ENCODE measurements at places on chromosomes 12 and 14.

DNA sequence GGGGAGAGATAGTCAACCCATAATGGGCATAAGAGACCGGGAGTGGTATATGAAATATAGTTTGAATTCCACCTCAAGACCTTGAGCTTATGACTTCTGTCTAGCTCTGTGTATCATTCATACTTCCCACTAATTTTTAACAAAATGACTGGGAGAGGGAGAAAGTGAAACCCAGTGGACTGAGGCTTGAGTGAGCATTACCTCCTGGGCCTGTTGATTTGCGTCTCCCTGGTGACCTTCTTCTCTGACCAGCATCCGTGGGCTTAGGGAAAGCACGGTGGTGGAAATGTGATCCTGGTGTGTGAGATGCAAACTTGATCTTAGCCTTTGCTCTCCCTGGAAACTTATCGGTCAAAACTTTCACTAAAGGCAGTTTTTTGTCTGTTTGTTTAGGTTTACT, 207.9 kb upstream of the BCL2L14 start:
- DNase-seq, result no peak

- no peak for DNase-seq
Observed at GRCh38 chr12:54711669-54712068, 63.5 kb upstream of the DCD start.

- no peak for DNase-seq
Observed at GRCh38 chr12:32894566-32894965, 2.0 kb downstream of the PKP2 start.

- DNase-seq, result no peak
Observed at GRCh38 chr12:39937119-39937518, 168.8 kb downstream of the SLC2A13 start.

- no peak for DNase-seq
Observed at GRCh38 chr12:106194351-106194750, 53.5 kb downstream of the CKAP4 start.

GRCh38 chr14:57420986-57421385, 30.6 kb downstream of the NAA30 start:
- DNase-seq, result no peak

- DNase-seq, result no peak
Observed at GRCh38 chr12:119681111-119681510, 13.2 kb downstream of the PRKAB1 start.

- peak; percentile 26 for DNase-seq
Observed at GRCh38 chr12:3896801-3897351, 23.7 kb upstream of the PARP11 start.

GRCh38 chr12:90574676-90575075, 380.3 kb downstream of the CCER1 start:
- DNase-seq, result no peak

- DNase-seq, result peak; percentile 73
Observed at GRCh38 chr14:102209224-102209966, 69.7 kb downstream of the WDR20 start.

DNA sequence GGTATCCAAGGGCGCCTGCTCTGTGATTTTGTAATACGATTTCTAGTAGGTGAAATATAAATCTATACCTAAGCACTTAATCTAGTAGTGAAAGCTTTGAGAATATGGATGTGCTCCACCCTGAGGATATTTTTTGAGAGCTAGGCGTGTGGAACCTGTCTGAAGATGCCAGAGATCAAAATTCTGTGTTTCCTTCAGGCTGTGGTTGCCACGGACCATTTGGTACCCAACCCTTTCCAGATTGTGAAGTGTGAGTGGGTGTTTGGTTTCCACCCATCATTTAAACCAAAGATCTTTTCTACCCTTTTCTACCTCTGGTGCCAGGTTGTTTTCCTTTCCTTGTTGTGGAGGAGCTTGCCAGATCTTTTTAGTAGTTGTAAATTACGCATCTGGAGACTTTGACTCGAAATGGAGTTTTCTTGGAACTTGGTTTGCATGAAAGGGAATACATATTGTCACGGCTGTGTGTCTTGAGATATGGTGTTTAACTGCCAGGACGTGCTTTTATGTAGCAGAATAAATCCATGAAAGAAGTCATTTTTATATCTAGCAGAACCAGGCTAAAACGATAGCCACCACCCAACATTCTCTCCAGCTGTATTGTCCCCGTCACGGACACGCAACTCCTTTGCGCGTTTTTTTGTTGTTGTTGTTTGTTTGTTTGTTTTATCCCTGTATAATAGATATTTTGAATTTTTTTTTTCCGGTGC, 2.2 kb downstream of the LRFN5 start:
- DNase-seq, result no peak

DNA sequence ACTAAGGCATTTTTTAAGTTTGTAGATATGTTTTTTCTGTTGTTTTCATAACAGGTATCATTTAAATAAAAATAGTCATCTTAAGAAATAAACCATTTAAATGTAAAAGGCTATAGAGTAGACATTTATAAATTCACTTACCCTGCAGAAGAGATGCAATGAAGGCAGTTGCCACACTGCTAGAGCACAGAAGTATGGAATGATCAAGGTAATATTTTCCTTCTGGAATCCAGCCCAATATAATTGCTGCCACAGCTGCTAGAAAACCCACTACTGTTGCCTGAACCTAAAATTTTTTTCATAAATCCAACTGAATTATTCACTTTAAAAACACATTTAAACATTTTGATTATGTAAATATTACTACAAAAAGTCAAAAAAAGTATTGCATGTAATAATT, 69.2 kb downstream of the SLC41A2 start:
- DNase-seq, result no peak

- DNase-seq, result no peak
Observed at GRCh38 chr14:102870994-102871831, 51.2 kb upstream of the AMN start.

- peak; percentile 63 for DNase-seq
Observed at GRCh38 chr14:50658203-50658602, 9.9 kb downstream of the SAV1 start.

DNA sequence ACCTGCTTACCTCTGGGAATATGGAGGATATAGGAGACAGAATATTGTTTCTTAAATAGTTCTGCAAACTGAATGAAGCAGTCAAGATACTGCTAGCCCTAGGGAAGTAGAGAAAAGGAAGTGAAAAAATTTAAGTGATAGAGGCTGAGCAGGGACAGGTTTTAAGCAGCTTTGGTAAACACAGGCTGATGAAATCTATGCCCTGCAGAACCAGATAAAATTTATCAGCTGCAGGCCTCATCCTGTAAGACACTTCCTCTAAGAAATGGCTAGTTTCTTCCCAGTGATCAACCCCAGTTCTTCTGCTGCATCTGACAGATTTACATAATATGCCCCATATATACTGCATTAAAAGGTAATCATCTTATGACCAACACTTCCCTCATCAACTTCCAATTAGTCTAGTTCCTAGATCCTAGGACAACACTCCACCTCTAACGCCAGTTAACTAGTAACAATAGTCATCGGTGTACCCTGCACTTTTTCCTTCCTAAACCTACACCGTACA, 1.3 kb upstream of the ESYT1 start:
- no peak for DNase-seq

DNA sequence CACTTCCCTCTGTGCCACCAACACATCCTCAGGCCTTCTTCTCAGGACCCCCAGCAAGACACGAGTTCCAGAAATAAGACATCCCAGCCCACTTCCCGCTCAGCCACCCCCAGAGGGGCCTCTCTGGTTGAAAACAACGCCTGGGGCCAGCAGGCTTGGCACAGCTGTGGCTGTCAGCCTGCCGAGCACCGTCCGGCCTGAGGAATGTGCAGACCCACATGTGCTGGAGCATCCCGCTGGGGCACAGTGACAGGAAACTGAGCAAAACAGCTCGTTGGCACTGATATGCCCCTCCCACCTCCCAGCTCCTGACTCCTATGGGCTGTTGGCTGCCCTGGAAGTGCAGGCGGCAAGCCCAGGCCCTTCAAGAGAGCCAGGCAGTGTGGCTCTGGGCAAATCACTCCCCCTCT, 1.4 kb downstream of the SYNE3 start:
- peak; percentile 67 for DNase-seq

GRCh38 chr12:2422591-2422990, 369.8 kb downstream of the CACNA1C start:
- DNase-seq, result no peak

- DNase-seq, result no peak
Observed at GRCh38 chr12:125549836-125550235, 484.6 kb downstream of the AACS start.

- DNase-seq, result no peak
Observed at GRCh38 chr14:79581912-79582576, 629.3 kb downstream of the DIO2 start.

- DNase-seq, result no peak
Observed at GRCh38 chr12:54139019-54139418, 49.8 kb downstream of the SMUG1 start.

GRCh38 chr12:31813305-31813704, 84.5 kb upstream of the AMN1 start:
- no peak for DNase-seq

DNA sequence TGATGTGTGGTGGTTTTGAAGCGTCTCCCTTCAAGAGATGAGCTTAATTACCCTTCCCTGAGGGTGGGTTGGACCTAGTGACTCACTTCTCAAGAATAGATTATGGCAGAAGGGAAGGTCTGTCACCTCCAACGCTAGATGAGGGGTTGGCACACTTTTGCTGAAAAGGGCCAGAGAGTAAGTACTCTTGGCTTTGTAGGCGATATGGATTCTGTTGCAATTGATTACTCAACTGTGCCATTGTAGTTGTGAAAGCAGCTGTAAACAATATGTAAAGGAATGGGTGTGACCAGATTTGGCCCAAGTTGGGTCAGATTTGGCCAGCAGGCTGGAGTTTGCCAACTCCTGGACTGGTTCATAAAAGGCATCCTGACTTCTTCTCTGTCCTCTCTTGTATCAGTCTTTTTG, 53.3 kb downstream of the SMIM41 start:
- peak; percentile 6 for DNase-seq

DNA sequence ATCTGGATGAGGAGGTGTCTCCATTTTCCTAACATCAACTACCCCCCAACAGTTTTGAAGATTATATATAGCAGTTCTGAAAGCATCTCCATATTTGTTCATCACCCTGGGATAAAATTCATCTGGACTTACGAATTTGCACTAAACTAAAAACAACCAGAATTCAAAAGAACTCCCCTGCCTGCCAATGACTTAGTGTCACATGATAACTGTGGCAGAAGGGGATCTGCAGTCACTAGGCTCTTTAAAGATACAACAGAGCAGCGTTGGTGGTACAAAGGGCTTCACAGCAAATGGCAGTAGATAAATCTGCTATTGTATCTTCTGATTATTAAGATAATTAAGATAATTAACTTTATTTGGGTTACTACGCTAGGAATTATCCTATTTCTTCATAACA, 30.1 kb downstream of the GPR135 start:
- no peak for DNase-seq

DNA sequence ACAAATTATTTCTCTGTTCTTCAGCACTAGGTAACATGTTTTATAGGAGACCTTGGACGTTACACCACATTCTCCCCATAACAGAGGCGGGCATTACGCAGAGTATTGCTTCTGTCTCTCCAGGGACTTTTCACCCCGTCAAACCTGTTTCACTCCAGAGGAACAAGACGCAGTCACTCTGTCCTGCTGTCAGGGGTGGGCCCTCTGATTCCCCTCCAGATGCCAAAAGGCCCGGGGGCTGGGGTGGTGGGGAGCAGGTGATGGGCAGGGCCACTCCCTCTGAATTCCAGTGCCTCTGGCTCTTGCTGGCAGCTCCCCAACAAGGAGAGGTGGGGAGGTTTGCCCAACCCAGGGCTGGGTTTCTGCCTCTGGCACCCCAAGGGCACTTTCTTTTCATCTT, 71.9 kb downstream of the NTF3 start:
- no peak for DNase-seq

DNA sequence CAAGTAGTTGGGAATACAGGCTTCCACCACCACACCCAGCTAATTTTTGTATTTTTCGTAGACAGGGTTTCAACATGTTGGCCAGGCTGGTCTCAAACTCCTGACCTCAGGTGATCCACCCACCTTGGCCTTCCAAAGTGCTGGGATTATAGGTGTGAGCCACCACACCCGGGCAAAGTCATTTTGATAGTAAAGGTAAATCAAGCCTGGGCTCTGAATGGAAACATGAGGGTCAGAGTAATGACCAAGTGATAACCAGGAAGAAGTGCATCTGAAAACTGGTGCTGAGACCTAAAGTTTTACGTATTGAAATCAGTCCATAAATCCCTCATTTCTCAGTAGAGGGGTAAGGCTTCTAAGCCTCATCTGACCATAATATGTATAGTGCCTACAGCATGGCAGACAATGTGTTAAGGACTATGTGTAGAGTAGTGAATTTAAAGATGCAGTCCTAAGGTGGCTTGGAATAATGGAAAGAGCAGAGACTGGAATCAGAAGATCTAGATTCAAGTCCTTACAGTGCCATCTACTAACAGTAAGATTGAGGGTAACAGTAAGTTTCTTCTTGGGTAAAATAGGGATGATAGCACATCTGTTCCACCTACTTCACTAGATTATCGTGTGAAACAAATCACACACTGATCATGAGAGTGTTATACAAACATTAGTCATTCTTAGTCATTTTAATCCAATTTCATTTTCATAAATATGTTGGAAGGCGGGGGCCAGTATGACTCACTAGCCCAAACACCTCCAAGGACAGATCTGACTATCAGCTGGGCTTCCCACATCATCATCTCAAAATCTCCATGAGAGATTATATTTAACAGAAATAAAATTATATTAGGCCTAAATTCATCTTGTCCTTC, 11.2 kb downstream of the MAP4K5 start:
- DNase-seq, result no peak

DNA sequence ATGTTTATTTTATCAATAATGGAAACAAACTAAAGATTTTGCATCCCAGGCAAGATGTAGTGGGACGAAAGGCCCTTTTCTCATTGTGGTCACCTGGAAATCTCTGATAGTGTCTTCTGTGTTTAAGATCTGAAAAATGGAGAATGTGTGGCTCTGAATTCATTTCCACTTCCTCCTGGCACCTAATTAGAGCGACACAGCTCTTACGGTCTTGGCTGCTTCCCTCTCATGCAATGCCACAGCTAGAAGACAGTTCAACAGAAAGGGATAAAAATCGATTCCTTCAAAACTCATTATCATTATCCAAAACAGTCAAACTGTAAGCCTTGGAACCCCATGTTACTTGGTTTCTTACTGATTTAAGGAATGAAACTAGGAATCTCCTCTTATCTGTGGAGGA, 9.3 kb downstream of the ST8SIA1 start:
- DNase-seq, result no peak

DNA sequence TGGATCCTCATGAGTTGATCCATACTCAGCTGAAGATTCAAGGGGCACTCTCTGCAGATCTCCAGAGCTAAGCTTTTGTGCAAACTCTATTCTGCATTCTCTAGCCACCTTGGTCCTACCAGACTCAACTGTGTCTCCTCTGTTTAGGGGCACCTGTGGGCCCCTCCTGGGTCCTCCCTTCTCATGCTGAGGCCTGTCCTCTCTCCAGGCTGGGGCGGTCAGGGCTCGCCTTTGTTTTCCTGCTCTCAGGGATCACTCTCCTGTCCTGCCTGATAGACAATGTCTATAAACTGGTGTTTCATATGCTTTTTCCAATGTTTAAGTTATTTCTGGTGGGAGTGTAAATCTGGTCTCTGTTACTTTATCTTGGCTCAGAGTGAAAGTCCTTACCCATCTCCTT, 11.6 kb upstream of the KIF26A start:
- DNase-seq, result no peak

Measured in testis (tissue), 5 donors.